ENCODE measurements at places on chromosomes 6 and 20.

- DNase-seq: no peak
Observed at GRCh38 chr6:49776444-49776843, 10.6 kb downstream of the PGK2 start.

- no peak for DNase-seq
Observed at GRCh38 chr6:43089874-43090558, 13.9 kb downstream of the PTK7 start.

- peak; percentile 1 for DNase-seq
Observed at GRCh38 chr6:62775427-62776022, 435.7 kb upstream of the FKBP1C start.

- DNase-seq: no peak
Observed at GRCh38 chr20:20196610-20197009, 144.3 kb downstream of the CFAP61 start.

- DNase-seq: peak; percentile 64
Observed at GRCh38 chr6:151018046-151018445, 152.5 kb downstream of the MTHFD1L start.

DNA sequence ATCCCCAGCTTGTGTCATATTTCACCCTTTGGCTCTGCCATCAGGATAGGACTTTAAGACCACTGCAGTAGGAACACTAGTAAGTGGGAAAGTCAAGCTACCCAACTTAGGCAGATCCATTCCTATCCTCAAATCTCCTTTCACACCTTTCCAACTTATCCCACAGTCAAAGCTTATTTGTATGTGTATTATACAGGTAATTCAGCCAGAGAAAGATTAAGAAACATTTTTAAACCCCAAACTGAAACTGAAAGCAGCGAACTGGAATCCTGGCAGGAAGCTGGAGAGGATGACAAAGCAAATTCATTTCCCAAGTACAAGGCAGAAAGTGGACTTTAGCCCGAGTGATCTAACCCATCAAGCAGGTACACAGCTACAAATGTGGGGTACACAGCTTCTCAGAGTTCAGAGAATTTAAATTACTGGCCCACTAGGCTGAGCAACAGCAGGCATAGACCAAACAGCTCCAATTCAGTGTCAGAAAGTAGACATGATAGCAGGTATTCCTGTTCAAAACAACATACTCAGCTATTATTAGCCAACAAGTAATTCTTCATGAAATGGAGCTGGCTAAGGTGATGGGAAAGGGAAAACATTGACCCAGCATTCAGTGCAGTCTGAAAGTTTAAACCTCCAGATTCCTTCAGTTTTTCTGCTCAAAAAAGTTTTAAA is 39.1 kb downstream of the ILRUN start:
- DNase-seq: peak; percentile 78

DNA sequence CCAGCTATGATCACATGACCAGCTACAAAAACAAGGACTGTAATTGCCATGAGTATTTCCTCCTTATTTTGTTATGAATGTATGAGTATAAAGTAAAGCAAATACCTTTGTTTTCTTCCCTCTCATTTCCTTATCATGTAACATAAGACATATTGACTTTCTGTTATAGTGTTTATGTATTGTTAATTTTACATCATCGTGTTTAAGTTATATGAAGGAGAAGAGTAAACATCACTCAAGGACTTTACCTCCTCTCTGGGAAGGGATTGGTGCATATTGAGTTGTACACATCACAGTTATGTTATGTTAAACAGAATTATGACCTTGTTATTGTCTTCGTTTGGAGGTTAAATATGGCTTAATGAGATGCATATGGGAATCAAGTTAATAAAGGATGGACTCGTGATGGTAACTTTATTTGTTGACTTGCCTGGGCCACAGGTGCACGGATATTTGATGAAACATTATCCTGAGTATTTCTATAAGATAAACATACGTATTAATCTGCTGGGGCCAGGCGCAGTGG is 57.3 kb upstream of the CNKSR3 start:
- DNase-seq: no peak

DNA sequence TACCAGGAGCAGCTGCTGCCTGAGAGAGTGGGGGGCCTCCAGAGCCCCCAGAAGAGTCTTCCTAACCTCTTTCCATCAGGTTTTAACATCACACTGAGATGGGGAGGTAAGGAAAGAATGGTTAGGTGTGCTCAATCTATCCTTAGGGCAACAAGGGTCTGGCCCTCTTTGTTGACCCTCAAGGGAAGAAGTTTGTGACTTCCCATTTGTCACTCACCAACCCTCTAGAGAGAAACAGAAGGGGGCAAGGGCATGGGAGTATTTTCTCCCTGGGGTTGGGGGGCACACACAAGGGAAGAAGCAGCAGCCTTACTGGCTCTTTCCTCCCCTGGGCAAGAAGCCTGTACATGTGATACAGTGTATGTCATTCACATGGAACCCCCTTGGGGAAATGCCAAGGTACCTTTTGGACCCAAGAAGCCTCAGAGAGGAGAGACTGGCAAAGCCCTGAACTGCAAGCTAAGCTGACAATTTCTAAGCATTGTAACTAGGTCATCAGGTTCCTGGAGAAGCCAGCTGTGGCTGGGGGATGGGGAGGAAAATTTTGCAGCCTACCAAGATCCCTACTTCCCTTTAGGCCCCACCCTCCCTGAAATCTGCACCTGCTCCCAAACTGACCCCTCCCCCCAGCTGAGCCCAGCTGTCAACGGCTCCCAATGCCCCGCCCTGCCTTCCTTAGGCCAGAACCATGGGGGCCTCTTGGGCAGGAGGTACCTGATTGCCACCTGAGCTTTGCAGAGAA is 14.5 kb downstream of the BCL2L1 start:
- DNase-seq: no peak

GRCh38 chr20:46757754-46758678 is 48.6 kb downstream of the SLC2A10 start:
- peak; percentile 69 for DNase-seq

GRCh38 chr6:508614-509013 is 117.1 kb downstream of the IRF4 start:
- DNase-seq: no peak

- no peak for DNase-seq
Observed at GRCh38 chr6:98467091-98467490, 367.3 kb upstream of the POU3F2 start.

- peak; percentile 41 for DNase-seq
Observed at GRCh38 chr6:89928604-89929003, 34.3 kb downstream of the GJA10 start.

- DNase-seq: no peak
Observed at GRCh38 chr20:42961771-42962170, 227.9 kb downstream of the PTPRT start.

DNA sequence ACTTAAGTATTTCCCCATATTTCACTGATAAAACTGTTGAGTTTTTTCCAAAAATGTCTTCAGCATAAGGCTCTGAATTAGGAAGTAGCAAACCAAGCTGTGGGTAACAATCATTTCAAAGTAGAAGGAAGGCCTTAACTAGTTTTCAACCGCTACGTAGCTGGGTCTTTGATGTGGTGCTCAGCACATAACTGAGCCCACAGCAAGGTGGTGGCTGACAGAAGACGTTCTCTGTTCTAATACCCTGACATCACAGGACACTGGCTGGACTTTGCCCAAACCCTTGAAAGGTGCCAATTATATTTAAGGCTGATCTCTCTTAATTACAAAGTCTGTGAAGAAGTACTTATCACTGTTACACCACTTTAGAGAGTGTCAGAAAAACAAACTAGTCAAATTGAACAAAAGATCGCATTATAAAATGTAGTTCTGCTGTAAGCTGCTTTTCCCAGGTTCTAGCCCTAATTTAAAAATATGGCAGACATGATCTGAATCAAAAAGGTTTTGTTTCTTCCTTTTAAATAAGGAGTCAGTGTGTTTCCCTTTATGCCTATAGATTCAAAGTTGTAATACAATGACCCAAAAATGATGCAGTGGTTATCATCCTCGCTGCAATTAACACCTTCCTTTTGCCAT is 26.7 kb downstream of the MAN1A1 start:
- DNase-seq: no peak

- DNase-seq: no peak
Observed at GRCh38 chr6:37316071-37316470, 37.7 kb upstream of the RNF8 start.

DNA sequence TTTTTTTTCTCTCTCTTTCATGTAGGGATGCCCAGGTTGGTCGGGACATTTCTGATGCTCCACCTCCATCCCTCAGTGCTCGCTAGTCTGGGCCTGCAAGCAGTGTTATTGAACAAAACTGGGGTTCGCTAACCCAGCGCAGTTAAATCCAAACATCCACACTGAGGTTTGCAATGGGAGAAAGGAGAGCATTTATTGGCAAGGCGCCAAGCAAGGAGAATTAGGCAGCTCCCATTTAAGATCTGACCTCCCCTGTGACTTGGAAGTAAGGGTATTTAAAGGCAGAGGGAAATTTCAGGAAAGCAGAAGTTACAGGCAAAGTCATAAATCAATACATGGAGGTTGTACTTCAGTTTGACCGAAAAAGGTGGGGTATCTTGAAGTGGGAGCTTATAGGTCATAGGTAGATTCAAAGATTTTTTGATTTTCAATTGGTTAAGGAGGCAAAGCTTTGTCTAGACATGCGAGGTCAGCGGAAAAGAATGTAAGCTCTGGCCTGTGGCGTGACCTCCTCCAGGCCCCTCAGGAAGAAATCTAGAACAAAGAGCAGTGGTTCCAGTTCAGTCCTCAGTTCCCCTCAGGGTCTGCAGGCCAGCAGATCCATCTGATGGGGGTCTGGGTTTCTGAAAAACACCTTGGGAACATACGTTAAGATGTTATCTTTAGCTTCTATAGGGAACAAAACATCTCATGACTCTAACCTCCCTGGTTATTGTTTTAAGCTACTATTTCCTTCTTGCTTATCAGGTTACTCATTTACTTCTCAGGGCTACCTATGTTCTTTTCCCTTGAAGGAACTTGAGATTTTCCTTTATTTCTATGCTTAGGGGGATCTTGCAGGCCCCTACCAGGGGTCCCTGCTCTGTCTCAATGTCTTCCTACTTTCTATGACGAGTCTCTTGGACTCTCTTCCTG is 66.0 kb upstream of the KIF16B start:
- DNase-seq: no peak

- no peak for DNase-seq
Observed at GRCh38 chr6:57254055-57254717, 32.1 kb upstream of the RAB23 start.

DNA sequence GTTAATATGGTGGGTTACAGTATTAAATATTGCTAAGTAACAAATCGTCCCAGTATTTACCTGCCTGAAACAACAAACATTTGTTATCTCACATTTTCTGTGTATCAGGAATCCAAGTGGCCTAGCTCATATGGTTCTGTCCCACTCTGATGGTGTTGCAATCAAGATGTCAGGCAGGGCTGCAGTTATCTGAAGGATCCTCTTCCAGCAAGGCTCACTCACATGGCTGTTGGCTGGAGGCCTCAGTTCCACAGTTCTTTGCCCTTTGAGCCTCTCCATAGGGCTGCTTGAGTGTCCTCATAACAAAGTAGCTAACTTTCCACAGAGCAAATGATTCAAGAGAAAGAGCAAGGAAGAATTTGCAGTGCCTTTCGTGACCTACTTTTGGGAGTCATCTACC is 17.7 kb downstream of the RAB22A start:
- no peak for DNase-seq

GRCh38 chr6:147821295-147821897 is 312.9 kb downstream of the SAMD5 start:
- no peak for DNase-seq

DNA sequence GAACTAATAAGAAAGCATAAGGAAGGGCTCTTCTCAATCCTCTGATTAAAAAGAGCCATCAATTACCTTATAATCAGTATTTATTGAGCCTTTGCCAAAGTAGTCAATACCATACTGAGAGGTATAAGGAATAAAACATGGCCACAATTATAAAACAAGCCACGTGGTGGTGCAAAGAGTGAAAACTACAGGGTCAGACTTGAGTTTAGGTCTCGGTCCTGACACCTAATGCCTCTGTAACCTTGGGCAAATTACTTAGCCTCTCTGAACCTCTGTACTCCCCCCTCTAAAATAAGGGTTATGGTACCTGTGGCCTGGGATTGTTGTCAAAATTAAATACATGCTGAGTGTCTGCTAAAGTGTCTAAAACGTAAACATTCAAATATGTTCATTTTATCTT is 11.8 kb downstream of the TRIM10 start:
- no peak for DNase-seq

DNA sequence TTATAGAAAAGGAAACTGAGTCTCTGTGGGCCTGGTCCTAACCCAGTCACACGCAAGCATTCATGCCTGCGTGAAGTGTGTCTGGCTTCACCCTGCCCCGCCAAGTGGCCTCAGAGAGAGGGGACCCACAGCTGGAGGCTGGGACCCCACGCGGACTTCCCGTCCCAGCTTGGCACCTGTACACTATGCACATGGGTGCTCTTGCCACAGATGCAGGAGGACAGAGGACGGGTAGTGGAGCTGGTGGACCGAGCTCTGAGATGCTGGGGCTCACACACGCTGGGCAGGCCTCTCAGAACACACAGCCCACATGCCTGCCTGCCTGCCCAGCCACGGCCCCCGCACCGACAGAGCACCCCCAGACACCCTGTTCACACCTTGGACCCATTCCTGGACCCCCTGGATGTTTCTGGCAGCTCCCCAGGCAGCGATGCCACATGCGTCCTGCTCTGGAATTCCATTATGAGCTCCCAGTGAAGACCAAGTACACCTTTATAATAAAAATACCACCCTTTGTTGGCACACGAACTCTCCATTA is 24.9 kb upstream of the SMOC2 start:
- no peak for DNase-seq

DNA sequence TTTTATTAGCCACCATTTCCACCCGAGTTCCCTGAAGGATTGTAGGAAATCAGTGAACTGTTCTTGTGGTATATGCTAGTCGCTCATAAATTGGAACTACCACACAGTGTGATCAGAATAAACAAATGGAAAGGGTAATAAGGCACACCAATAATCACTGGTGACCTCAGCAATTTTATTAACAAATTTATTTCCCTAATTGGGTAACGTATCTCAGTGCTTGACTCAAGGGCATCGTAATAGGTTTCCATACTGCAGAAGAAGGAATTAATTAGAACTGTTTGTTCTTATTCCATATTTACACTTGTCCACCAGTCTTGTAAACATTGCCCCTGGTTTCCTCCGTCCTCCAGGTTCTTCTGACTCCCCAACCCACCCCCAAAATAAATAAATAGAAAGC is 10.0 kb upstream of the UQCC2 start:
- no peak for DNase-seq

DNA sequence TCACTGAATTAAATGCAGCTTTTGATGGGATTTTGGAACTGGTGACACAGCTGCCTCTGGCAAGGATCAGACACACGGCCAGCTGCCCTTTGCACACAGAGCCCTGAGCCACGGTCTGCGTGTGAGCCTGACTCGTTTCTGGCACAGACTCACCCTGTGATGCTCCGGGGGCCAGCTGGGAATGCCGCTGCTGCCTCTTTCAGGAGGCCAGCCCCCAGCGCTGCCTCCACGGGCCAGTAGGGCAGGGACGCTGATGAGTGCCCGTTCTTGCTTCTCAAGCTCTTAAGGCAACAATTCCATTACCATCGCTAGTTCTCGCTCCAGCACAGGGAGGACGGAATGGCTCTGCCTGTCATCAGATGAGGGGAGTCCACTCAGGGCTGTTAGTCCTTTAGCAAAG is 61.6 kb downstream of the IRF4 start:
- no peak for DNase-seq

Measured in A172 (cell line).